Hematopoietic multipotent progenitor cell (in vitro differentiated cells): ENCODE measurements at places on chromosomes 5 and 9.

- DNase-seq, result no peak
These were observed 92.8 kb upstream of the PANK3 start for GRCh38 chr5:168672016-168672415.

GRCh38 chr5:44387921-44388320 is 1.3 kb downstream of the FGF10 start:
- no peak for DNase-seq

DNA sequence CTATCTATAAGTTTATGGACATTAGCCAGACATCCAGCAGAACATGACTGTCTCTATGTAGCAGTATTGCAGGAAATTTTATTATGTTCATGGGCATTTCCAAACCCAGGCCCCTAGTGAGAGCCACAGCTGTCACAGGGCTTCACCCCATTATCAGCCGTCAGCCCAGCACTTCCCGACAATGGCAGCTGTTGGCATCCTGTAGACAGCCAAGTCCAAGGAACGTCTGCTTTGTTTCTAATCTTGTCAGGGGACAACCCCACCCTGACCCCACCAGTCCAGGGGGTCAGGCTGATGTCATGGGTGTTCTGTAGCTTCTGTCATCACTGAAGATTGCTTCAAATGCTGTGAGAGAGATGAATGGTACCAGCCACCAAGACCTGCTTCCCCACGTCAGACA is 565.3 kb upstream of the BRINP1 start:
- no peak for DNase-seq

GRCh38 chr9:91084896-91085516 is 276.7 kb downstream of the AUH start:
- no peak for DNase-seq

- DNase-seq, result no peak
These were observed 513.5 kb downstream of the AGTPBP1 start for GRCh38 chr9:85228111-85228855.

GRCh38 chr9:137621131-137621757 is 2.4 kb downstream of the EHMT1 start:
- DNase-seq, result no peak

GRCh38 chr5:59569158-59569557 is 324.4 kb downstream of the PDE4D start:
- DNase-seq, result no peak

- no peak for DNase-seq
These were observed 107.8 kb downstream of the NUDT12 start for GRCh38 chr5:103454770-103455169.

- DNase-seq, result no peak
These were observed 95.3 kb downstream of the PTTG1 start for GRCh38 chr5:160516696-160517530.

DNA sequence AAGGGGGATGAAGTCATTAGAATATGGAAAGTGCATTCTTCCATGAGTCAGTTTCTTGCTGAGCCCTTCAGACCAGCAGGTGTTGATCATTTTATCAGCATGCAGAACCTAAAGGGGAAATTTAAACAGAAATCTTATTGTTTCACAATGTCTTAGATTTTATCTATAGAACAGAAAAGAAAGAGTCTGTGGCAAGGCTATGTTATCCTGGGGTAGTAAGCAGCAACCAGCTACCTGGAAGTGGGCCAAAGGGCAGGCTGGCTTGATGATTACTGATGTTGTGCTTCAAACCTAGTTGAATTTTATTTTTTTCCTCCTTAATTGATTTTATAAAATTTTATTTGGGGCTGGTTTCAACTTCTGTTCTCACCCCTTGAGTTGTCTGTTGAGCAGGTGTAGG is 101.5 kb downstream of the LRRC70 start:
- DNase-seq, result no peak

GRCh38 chr5:60066502-60066901 is 173.0 kb upstream of the PDE4D start:
- no peak for DNase-seq

GRCh38 chr5:136613230-136613629 is 247.9 kb upstream of the TRPC7 start:
- DNase-seq, result no peak

DNA sequence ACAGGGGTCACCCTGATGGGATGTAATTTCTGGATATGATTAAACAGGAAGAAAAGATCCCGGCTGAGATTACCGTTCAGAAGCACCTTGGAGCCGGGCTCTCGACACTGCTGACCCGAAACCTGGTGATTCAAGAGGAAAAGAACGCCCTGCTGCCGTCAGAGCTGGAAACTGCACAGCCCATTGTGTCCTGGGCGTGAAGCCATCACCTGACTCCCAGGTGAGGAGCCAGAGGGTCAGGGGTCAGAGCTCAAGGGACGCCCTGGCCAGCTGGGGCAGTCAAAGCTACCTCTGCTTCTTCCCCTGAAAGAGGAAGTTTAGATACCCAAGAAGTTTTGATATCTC is 17.8 kb upstream of the SLC12A7 start:
- no peak for DNase-seq

- DNase-seq, result no peak
These were observed 5.3 kb downstream of the ERAP2 start for GRCh38 chr5:96881511-96882115.

DNA sequence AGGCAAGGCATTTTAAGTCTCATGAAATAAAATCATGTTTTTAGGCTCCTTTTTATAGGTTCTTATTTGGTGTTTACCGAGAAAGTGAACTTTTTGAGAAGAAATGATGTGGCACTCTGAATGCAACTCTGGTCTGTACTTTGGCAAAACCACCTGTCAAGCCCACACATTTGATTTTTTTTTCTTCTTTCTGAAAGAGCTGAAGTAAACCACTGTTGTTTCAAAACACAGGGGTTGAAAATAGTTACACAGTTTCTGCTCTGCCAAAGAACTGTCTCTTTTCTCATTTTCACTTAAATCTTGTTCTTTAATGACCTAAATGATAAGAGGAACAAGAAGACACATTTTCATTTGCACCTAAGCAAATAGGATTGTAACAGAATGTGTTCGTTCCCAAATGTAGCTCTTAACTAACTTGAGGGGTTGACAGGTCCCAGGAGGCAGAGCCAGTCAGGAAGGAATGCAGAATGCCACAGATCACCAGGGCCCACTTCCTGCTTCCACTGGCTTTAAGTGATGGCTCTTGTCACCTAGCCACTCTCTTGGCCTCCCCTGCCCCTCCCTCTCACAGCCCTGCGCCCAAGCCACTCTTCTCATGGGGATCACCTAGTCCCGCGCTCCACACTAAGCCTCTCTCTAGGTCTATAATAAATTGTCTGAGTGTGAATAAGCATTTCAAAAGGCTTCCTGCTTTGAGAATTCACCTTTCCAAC is 47.3 kb downstream of the MED27 start:
- DNase-seq, result no peak
